ENCODE measurements at places on chromosomes 5 and 9.

- no peak for DNase-seq
Measured at GRCh38 chr9:113957351-113957750, 81.2 kb downstream of the ZNF618 start.

- peak; percentile 52 for DNase-seq
Measured at GRCh38 chr5:131198625-131199024, 27.9 kb downstream of the LYRM7 start.

DNA sequence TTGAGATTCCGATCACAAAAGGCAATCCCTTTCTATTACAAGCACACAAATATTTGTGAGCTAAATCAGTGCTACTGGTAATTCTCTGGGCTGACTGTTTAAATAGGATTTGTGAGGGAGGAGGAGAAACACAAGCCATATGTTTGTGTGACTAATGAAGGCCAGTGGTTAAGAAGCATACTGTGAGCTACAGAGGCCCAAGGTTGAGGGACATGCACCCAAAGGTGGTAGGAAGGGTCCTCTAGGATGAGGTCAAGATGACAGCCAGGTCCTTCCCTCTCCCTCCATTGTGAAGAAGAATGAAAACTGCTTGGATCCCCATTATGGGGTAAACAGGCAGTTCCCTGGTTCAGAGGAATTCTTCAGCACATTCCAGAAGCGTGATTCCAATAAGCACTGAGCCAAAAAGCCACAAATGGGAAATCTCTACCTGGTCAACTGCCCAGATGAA lies 83.9 kb downstream of the SPOCK1 start:
- peak; percentile 57 for DNase-seq

GRCh38 chr9:126464694-126465441 lies 138.2 kb downstream of the MVB12B start:
- DNase-seq = no peak

GRCh38 chr5:97044052-97044451 lies 98.4 kb downstream of the LIX1 start:
- no peak for DNase-seq

- no peak for DNase-seq
Measured at GRCh38 chr5:139246394-139246793, 47.1 kb upstream of the MATR3 start.

DNA sequence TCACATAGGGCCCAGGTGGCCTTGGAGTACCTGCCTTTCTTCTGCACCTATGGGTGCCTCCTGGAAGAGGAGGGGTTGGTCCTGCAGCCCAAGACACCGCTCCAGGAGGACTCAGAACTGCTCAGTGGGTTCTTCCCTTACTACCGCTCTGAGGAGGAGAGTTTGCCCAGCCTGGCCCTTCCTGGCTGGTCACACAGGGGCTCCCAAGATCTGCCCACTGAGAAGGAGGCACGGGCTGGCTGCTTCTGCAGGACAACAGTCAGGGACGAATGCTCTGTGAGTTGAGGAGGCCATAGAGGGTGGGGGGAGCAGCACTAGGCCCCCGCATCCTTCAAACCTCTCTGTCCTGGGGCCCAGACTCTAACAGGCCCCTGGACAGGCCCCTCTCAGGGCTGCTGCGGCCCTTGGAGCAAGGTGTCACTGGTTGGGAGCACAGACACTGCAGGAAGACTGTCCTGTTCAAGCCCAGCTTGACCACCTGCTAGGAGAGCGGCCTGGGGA lies 9.9 kb upstream of the SLC25A48 start:
- DNase-seq = no peak

- DNase-seq = no peak
Measured at GRCh38 chr9:126618585-126619360, 5.0 kb downstream of the LMX1B start.

DNA sequence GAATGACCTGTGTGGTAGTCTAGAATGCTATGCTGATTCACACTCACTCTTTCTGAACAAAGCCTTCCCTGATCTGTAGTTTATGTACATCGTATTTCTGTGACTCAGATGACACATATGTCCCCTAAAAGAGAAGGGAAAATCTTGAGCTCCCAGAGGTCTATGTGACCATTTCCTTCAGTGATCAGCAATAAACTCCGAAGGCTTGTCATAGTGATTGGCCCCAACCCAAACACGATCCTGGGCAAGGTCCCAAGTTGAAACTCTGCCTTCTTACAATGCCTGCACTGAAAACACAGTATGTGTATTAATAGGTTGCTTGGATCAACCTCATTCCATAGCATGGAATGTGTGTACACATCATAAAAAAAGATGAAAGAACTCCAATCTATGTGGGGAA lies 685.8 kb downstream of the MAT2B start:
- peak; percentile 53 for DNase-seq

- DNase-seq = no peak
Measured at GRCh38 chr9:16412740-16413139, 457.7 kb downstream of the BNC2 start.

GRCh38 chr9:130478736-130479575 lies 34.2 kb downstream of the ASS1 start:
- DNase-seq = no peak

GRCh38 chr9:129637102-129637501 lies 4.8 kb downstream of the ASB6 start:
- no peak for DNase-seq

- peak; percentile 33 for DNase-seq
Measured at GRCh38 chr9:115162946-115163345, 45.0 kb upstream of the TNC start.

GRCh38 chr5:75869891-75870290 lies 152.7 kb upstream of the POC5 start:
- DNase-seq = no peak

DNA sequence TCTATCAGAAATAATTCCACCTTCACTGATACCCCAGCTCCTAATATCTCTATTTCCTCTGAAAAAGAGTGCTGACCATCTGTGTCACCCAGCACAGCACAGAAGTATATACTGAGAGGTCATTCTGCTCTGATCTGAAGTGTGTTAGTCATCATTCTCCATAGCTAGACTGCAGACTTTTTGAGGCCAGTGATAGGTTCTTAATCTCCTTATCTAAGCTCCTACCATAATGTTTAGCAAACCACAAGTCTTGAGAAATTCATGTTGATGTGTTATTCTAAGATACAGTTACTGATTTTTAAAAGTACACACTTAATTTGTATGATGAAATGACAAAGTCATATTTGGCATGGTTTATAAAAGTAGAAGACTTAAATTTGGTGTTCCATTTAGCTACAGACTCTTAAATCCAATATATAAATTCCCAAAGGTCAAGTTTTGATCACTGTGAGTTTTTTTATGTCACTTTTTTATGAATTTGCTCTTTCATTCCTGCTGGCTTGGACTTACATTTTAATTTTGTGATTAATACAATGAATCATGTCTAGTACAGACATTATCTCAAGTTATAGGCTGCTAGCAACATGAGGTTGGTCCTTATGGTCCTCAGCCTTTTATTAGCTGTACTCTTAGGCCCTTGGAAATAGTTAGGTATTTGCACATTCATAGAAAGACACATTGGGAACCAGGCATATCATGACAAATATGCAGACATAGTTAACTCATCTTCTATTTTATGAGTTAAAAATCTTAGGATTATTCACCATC lies 380.8 kb downstream of the EBF1 start:
- DNase-seq = no peak

- DNase-seq = peak; percentile 39
Measured at GRCh38 chr5:154087260-154087659, 48.5 kb downstream of the MFAP3 start.

GRCh38 chr9:7579351-7579750 lies 220.2 kb downstream of the DMAC1 start:
- no peak for DNase-seq

DNA sequence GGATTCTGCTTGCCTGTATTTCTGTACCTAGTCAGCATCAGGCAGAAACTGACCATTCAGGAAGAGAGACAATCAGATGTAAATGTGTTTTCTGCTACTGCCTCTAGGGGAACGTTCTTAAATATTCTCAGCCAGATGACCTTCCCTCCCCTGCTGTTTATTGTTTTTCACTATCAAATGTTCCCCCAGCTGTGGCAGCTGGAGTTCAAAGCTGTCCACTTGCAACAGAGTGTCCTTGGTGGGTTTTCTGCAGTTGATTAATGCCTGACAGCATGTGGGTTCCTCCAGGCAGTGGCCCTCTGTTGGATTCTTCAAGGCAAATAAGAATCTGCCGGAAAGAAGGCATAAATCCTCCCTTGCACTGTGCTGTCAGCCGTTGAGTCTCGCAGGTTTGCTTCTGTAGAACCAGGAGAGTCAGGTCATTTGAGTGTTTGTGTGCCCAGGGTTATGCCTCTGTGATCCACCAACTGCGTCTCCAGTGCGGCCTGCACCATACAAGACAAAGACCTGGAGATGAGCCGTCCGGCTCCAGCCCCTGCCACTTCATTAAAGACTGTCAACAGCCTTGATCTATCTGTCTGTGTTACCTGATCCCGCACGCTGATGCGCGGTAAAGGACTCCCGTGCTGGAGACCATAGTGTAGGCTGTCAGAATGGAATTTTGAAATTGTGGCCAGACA lies 203.4 kb downstream of the GADD45G start:
- DNase-seq = no peak

- no peak for DNase-seq
Measured at GRCh38 chr5:57012511-57012910, 60.6 kb upstream of the MIER3 start.
